Fibroblast of the aortic adventitia (primary cell): ENCODE measurements at places on chromosomes 11 and 22. TPM values are rescaled to one million over a fixed set of nuclear protein-coding genes. Genes with fewer than 3 reads are reported as not detected.

DNA sequence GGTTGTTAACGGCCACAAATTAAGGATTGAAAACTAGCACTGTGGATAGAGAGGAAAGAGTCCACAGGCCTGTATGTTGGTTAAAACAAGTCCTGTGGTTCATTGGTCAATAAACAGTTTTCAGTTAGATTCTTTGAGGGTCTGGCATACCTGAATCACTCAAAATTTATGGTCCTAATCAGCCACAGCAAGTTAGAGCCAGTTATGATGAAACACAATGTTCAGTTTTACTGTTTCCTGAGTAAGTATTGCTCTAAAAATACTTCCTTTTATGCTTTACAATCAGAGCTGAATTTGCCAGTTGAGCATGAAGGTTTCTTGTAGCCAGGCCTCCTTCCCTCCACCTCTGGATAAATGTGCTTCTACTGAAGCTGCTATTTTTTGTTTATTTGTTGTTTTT, 12.9 kb upstream of the CAT start:
- peak; percentile 63 for DNase-seq

DNA sequence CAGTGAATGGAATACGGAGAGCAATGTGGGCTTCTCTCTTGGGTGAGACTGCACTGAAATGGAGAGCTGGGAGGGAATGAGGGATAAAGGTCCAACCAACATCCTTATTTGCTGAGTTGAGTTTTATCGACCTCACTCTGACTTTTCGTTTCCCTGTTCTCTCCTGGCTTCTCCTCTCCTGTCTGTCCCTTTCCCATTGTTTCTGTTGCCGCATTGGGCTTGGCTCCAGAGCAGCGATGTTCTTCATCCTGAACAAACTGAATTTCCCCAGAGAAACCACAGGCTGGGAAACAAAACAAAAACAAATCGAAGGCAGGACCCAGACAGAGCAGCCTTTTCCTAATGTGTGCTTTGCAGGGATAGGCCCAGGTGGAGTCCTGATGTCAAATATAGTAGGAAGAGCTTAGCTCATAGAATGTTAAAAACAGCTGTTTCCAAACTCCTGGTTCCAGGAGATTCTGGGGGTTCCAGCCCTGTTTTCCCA, 30.0 kb downstream of the MOV10L1 start:
- DNase-seq = peak; percentile 82

GRCh38 chr11:12285106-12285505, 92.3 kb upstream of the PARVA start:
- peak; percentile 98 for DNase-seq

GRCh38 chr22:42873356-42873755, 16.3 kb upstream of the ARFGAP3 start:
- DNase-seq = no peak

DNA sequence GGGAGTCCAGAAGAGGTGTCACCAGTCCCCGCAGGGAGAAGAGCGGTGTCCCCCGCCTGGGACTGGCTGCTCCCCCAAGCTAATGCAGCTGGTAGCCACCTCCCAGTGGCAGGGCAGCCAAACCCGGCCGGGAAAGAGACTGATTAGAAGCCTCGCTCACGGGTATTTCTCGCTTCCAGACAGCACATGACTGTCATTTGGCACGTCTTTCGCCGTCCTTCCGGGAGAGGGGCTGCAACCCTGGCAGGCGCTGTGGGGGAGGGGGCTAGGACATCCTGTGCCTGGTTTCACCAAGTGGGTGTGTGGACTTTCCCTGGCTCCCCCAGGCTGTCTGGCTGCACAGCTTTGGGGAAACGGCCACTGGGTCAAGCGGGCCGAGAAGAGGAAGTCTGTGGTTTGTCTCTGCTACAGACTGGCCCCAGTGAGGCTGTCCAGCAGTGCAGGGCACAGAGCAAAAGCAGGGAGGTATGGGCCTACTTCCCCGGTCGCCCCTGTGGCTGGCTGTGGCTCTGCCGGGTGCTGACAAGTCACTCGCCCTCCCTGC, 3.8 kb downstream of the CD81 start:
- no peak for DNase-seq

- no peak for DNase-seq
Measured at GRCh38 chr11:102155676-102156075, 45.4 kb downstream of the YAP1 start.

DNA sequence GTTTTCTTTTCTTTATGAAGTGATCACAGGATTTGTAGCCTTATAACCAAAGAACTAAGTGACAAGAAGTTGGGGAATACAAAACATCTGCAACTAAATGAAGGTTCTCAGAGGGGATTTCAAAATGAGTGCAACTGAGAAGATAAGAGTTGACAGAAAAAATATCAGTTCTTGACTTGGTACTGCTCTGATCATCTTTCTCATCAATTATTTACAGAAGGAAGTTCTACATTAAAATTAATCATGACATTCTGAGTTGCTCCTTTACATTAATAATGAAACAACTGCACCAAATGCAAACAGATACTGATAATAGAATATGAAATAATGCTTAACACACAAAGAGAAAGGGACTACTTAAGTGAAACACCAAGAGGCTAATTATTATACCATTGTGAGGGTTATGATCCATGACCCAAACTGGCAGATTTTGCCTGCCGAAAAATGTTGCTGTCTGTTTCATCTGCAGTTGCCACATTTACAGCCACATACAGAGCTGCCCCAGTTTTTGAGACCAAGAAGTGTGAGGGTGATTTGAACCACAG, 561.9 kb upstream of the ANO5 start:
- DNase-seq = no peak

DNA sequence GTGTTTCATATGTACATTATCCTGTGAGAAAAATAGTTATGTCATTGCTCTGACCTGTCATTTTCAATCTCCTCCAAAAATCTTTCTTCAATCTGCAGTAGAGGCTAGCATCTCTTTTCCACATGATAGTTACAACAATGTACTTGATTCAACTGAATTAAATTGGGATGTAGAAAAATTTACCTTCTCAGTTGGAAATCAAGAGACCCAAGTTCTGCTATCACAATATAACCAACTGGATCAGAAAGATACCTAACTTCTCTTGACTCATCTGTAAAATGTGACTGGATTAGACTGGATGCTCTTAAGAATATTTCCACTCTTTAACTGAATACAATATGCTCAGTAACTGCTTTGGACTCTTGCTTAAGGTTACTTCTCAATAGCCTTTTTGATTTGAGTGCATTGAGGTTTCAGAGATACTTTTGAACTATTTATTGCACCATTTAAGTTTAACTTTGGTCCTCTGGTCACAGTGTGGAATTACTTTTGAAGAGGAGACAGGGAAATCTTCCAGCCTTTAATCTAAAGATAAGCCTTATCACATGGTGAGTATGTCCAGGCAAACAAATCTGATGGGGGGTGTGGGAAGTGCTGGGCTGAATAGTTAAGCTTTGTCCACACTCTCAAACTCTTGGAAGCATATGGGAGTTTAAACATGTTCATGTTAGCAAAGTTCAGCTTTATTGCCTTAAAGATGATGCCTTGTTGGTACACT, 82.3 kb downstream of the YAP1 start:
- DNase-seq = peak; percentile 52

GRCh38 chr11:61083601-61084147, 18.6 kb upstream of the CD5 start:
- no peak for DNase-seq

DNA sequence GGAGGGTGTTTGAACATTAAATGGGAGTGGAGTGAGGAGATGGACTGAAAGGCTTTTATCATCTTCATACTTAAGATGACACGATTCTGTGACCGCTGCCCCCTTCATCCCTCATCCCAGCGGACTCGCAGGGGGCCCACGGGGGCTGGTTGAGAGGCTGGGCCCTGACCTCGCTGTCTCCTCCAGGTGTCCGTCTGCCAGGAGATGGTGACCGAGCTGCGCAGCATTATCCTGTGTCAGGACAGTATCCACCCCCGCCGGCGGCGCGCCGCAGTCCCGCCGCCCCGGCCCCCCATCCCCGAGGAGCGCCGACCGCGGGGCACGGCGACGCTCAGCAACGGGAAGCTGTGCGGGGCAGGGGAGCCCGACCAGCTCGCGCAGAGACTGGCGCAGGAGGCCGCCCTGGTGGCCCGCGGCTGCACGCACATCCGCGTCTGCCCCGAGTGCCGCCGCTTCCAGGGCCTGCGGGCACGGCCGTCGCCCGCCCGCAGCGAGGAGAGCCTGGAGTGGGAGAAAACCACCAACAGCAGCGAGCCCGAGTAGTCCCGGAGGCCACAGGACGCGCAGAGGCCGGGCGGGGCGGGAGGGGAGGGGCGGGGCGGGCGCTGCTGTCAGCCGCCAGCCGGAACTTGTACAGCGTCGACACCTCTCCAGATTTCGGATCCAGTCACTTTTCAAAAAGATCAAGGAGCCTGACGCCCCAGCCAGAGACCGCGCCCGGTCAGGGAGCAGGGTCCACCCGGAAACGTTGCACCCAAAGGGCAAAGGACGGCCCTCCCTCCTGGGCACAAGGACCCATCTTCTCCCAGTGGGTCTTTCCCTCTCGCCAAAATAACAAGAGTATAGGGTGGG, 38.0 kb upstream of the TBCEL start:
- peak; percentile 25 for DNase-seq

DNA sequence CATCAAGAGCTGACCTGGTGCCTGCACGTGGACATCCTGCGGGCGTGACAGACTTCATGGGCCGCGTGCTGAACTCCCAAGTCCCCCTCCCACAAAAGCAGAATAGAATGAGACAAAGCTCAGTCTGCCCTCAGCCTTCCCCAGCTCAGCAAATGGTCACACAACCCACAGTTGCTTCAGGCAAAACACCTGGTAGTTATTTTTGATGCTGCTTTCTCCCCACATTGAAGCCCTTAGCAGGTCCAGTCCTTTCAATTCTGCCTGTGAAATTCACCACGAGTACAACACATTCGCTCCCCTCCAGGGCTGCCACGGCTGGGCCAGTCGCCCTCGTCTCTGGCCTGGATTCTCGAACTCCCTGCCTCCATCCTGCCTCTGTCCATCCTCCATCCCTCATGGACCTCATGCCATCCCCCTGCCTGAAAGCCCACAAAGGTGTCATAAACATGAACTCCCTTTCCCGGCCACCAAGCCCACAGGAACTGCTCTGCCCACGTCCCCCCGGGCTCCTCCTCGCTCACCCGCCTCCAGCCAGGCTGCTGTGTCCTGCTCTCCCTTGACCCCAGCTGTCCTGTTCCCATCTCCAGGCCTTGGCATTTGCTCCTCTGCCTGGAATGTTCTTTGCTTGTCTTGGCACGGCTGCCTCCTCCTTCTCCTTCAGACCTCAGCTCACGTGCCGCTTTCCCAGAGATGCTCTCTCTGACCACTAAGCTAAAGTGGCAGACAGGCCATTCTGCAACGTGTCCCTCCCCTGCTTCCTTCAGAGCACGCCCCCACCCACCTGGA, 42.1 kb downstream of the SCUBE1 start:
- DNase-seq = peak; percentile 2

DNA sequence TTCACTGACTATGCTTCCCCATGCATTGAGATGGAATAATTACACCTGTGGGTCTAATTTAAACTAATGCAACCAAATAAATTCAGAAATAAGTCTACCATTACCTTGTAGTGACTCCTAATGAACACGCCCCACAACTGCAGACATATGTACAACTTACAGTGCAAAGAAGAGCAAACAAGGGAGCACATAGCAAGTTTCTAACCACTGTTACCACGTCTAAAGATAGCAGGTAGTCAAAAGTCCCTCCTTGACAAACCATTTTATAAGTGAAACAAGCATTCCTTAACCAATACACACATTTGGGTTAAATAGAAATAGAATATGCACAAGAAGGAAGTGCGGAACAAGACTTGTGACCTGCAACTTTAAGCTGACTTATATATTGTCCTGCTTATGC, 20.6 kb downstream of the PHF21A start:
- DNase-seq = no peak

GRCh38 chr11:130448416-130449309, at the start of gene ADAMTS15:
Gene ADAMTS15, plus strand, starts transcription at chr11:130448645. Its CDS starts 329 bp downstream, at chr11:130448974.
- DNase-seq = peak; percentile 90

DNA sequence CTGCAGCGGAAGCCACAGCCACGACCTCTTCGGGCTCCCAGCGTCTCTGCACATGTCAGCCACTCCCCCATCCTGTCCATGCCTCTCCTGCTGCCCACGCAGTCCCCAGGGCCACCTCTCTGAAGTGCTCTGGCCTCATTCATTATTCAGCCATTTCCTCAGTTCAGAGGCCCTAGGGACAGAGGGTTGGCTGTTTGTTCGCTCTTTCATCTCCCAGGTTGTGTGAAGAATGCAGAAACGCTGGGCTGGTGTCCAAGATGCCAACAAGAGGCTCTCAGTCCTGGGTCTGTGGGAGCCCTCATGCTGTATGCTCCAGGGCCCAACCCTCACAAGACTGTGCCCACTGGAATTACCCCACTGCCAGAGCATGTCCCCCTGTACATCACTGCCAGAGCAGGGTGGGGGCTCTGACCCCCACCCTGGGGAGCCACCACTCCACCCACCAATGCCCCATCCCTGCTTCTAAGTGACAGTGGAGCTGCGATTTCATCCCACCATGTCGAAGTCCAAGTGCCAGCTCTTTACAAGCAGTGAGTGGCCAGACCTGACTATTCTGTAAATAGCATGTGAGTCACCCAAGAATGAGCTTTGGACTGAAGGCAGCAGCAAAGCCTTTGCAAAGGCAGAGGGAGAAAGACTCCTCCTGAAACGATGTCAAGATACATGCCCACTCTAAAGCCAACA, 209.6 kb downstream of the BUD13 start:
- DNase-seq = peak; percentile 16

The MB gene
- not detected in 2 replicates for total RNA-seq

The LARGE1 gene
- 15.0 and 124 TPM in 2 replicates for total RNA-seq

The HIC2 gene
- total RNA-seq = 2.0 and 3.3 TPM in 2 replicates

The CHRM1 gene
- not detected in 2 replicates for total RNA-seq

The CST6 gene
- 1.7 TPM in 1 of 2 replicates, not detected in the other for total RNA-seq
